ENCODE measurements at places on chromosomes 12 and 14.

- DNase-seq = no peak
Measured at GRCh38 chr12:4379405-4379804, at the start of gene FGF23. TSS of gene FGF23 (minus strand) at chr12:4379712. CDS start at chr12:4379582, 130 bp downstream.

DNA sequence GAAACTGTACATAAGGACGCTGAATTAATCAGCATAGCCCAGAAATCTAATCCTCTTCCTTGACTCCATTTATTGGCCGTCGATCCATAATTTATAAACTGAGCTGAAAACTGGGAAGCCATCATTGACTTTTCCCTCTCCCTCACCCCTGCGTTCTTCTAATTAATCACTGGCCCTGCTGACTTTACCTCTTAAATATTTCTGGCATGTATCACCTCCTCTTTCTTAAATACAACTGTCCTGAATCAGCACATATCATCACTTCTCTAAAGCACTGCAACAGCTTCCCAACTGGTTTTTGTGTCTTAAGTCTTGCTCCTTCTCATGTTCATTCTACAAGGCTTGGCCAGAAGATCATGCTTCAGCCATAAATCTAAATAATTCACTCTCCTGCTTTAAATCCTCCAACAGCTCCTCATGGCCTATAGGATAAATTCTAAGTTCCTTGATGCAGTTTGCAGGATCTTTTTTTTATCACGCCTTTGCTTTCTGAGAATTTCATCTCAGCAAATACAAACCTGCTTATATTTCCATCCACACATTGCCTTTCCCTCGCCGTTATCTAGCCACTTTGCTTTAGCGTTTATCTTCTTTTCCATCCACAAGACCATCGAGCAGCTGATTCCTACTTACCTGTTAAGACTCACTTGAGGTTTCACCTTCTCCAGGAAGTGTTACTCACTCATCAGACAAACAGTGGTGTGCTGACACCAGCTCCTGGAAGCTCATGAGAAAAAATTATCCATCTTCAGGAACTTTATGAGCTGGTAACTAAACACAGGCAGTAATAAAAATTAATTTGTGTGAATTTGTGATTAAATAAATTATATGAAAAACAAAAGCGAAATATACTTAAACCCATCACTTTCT, 295.6 kb upstream of the FLRT2 start:
- no peak for DNase-seq

- no peak for DNase-seq
Measured at GRCh38 chr12:98067795-98068194, 447.6 kb upstream of the TMPO start.

GRCh38 chr14:75531256-75531655, 9.0 kb downstream of the BATF start:
- no peak for DNase-seq

GRCh38 chr14:103101963-103102688, 7.6 kb downstream of the EXOC3L4 start:
- no peak for DNase-seq

DNA sequence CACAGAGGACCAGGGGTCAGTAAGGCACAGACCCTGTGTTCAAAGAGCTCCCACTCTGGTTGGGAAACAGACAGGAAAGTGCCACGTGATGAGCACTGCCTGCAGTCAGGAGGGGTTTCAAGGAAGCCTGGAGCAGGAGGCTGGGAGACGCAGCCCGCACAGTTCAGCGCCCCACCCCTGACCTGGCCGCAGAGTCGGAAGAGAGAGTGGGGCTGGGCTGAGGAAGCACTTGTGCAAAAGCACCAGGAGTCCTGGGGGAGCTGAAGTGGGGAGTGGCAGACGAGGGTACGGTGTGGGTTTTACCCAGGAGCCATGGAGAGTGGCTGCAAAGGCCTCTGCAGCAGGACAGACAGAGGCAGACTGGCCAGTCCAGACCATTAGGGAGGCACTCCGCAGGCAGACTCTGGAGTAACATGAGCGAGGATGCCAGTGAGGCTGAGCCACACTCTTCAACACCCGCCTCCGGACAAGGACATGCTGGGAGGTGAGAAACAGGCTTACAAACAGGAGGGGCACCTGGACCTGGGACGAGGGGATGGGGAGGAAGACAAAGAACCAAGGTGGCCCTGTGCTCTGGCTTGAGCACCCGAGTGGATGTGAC, 85.7 kb upstream of the GPR68 start:
- peak; percentile 56 for DNase-seq

DNA sequence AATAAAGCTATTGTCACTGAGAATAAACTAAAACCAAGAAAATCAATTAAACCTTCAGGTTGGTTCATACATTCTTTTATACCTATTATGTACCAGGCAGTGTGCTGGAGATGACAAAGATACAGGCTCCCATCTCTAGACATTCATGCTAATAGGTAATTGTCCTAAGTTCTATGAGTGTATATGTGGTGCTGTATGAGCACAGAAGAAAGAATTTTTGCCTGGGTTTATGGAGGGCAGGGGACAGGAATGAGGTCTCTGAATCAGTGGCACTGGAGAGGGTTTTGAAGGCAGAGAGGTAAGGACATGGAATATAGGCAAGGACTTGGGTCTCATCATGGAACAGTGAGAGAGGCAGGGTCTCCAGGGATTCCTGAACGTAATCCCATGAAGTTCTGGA, 38.7 kb downstream of the MAP1LC3B2 start:
- DNase-seq = no peak

GRCh38 chr14:81157431-81157830, 63.3 kb downstream of the GTF2A1 start:
- peak; percentile 48 for DNase-seq

- no peak for DNase-seq
Measured at GRCh38 chr14:59354666-59355065, 110.5 kb downstream of the GPR135 start.

GRCh38 chr14:98953551-98954348, 318.2 kb downstream of the BCL11B start:
- no peak for DNase-seq

DNA sequence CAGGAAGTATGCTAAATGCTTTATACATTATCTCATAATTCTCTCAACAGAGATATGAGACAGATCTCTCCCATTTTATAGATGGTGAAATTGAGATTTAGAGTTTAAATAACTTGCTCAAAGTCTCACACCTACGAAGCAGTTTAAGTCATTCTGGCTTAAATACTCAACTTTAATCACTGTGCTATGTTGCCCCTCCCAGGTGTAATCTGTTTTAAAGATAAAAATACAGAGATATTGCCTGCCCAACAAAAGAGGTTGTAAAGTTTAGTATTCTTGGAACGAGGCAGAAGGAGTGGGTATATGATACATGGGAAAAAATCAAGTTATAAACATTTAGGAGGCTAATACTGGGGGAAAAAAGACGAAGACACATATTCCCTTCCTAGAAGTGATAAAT, 156.8 kb upstream of the LRIG3 start:
- DNase-seq = no peak

DNA sequence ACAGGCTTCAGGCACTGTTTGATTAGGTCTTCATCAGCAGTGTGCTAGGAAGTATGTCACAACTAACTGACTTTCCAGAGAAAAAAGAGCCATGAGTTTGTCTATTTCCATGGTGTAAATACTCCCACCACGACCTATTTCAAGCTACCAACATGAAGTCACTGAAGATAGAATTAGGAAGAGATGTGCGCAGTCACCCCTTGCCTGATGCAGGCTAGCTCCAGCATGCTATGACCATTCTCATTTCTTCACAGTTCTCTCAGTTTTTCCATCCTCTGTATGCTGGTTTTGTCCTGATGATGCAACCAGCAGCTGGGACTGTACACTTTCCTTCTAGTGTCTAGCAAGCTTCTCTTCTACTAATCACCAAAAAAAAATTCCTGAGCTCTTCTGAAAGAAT, 191.6 kb upstream of the NUDT4 start:
- peak; percentile 17 for DNase-seq

- DNase-seq = no peak
Measured at GRCh38 chr12:124397399-124397679, 102.4 kb downstream of the RFLNA start.

GRCh38 chr14:88488897-88489296, 65.9 kb downstream of the PTPN21 start:
- DNase-seq = no peak

DNA sequence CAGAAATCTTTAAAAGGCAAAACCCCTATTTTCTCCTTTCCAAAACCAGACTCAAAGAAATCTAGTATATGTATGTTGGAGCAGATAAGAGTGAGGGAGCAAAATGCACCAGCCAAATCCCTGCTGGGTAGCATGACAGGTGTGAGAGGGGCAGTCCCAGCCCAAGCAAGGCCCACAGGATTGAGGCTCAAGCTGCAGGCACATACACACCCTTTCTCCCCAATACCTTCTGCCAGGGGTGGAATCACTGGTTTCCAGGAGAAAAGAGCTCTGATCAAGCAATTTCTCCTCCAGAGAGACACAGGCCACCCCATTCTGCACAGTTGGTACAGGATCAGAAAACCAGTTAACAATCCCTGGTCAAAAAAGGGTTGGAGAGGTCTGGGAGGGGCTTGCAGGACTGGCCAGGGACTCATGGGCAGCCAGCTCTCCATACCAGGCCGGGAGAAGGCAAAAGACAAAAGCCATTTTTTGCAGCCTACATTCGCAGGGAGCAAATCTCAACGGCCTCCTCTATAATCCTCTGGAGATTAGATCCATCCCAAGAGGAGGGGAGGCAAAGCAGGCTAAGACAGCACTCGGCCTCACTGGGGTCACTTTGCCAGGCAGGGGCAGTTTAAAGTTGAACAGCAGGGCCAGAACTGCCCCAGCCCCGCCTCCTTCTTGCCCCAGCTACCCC, 2.1 kb downstream of the KMT2D start:
- no peak for DNase-seq

DNA sequence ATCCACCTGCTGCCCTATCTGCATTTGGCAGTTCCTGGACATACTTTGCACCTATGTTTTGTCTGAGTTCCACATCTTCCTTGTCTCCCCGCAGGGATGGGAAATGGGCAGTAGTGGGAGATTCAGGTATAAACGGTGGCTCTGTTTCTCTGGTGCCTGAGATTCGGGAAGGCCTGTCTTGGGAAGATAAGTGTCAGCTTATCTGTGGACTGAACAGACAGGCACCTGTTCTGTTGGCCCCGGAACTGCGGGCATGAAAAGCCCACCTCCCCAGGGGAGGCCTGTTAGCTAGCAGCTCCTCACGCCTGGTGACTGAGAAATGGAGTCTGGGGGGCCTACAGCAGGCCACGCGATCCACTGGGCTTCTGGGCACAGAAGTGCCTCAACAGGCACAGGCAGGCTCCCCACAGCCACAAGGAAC, 5.8 kb downstream of the PHB2 start:
- DNase-seq = peak; percentile 48

- no peak for DNase-seq
Measured at GRCh38 chr12:21526721-21527345, 737 bp downstream of the SPX start.

GRCh38 chr12:113413488-113413939, 8.7 kb upstream of the SDSL start:
- no peak for DNase-seq

DNA sequence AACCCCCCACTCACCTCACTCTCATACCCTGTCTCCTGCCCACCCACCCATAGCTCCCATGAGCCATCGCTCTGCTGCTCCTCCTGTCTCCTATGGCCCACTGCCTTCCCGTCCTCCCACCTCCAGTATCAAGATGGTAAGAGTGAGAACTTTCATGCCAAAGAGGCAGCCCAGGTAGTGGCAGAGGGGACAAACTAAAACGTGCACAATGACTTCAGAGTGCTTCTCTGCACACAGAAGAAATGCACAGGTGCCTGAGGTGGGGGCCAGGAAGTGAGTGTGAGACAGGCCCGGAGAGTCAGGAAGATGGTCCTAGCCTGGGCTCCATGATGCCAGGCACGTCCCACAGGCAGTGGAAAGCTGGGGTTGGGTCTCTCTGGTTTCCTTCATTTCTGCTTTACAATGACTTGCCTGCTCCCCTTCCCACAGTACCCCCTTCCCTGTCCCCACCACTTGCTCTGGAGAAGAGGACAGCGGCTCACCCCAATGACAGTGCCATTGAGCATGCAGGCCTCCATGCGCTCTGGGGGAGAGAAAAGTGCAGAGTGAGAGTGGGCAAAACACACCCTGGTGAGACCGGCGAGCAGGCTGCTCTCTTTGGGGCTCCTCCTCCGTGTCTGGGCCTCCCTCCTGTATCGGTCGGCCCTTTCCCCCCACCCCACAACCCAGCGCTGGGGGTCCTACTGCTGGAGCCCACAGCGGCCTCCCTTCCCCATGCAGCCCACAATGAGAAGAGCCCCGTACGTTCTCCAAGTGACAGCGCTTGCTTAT, 22.8 kb upstream of the ANO2 start:
- no peak for DNase-seq

DNA sequence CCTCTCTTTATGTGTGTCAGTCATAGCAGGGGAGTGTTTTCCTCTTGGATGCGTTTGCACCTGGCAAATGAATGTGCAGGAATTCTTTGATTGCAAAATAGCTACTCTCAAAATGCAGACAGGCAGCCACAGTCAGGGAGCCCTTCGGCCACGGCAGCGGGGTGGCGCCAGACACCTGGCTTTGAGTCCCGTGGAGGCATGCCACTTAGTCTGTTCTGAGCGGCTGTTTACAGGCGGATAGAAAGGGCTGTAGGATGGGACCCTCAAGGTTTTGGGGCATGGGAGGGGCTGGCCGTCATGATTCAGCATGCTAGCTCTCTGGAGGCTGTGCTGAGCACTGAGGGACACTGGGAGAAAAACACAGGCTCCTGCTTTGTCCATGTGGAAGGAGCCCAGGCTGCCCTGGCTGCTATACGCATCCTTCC, 117.1 kb downstream of the SLC25A47 start:
- DNase-seq = peak; percentile 70

- DNase-seq = peak; percentile 64
Measured at GRCh38 chr14:55160989-55161388, 30.4 kb downstream of the DLGAP5 start.

DNA sequence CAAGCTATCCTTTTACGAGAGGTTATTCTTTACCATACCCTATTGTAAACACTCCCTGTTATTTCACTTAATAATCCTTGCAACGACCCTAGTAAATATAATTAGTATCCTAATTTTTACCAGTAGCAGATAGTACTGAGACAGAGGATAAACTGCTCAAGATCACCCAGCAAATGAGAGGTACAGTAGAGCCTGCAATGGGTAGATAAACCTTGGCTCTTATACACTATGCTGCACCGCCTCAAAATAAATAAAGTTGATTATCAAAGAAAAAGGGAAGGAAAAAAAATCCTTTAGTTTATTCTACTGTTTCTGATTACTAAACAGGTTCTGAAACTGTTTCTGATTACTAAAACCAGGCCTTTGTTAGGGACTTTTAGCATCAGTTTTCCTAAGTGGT, 22.5 kb downstream of the YBX3 start:
- peak; percentile 28 for DNase-seq

- DNase-seq = peak; percentile 20
Measured at GRCh38 chr14:61525293-61526011, 169.9 kb upstream of the HIF1A start.

DNA sequence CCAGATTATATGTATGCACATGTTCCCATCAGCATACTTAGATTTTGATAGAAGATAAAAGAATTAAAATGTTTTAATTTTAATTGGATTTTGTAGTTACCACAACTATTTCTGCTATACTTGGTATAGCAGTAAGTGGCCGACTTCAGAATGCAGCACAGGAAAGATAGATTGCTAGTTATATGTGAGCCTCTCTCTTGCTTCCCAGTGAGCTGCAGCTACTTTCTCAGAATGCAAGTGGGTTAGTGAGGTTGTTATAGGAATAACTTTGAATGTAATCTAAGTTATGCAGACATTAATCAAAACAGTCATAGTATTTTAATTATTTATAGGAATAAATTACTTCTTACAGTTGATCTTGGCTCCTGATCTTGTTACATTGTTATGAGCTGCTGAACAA, 240.6 kb downstream of the RAD51B start:
- DNase-seq = no peak

- peak; percentile 78 for DNase-seq
Measured at GRCh38 chr12:97148941-97149559, 242.0 kb downstream of the NEDD1 start.
